CD4-positive, alpha-beta T cell treated with Interferon alpha-2 for 1 hour (primary cell): ENCODE measurements at places on chromosomes 6 and 20.

- DNase-seq, result no peak
Measured at GRCh38 chr6:32147401-32148132, 4.2 kb downstream of the PRRT1 start.

DNA sequence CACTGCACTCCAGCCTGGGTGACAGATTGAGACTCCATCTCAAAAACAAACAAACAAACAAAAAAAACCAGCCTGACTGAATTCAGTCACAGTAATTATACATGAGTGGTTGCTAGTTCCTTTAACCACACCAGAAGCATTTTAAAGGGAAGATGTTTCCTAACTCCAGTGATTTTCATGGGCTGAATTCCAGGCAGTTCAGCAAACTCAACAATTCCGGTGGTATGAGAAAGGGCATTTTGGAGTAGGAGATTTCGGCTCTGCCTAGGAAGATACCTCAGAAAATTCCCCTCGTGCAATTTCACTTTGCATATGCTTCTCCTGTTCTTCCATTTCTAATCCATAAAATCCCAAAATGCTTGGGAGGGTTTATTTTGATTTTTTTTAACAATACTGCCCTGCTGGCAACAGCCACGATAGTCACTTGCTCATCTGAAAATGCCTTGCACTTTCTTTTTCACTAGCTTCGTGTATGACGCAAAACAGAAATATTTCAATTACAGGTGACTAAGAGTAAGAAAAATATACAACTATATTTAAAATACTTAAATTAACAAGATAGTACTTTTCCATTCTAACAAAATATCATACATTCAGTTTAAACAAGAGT lies 48.3 kb upstream of the IPCEF1 start:
- no peak for DNase-seq

GRCh38 chr6:15290067-15290680 lies 44.3 kb downstream of the JARID2 start:
- no peak for DNase-seq

DNA sequence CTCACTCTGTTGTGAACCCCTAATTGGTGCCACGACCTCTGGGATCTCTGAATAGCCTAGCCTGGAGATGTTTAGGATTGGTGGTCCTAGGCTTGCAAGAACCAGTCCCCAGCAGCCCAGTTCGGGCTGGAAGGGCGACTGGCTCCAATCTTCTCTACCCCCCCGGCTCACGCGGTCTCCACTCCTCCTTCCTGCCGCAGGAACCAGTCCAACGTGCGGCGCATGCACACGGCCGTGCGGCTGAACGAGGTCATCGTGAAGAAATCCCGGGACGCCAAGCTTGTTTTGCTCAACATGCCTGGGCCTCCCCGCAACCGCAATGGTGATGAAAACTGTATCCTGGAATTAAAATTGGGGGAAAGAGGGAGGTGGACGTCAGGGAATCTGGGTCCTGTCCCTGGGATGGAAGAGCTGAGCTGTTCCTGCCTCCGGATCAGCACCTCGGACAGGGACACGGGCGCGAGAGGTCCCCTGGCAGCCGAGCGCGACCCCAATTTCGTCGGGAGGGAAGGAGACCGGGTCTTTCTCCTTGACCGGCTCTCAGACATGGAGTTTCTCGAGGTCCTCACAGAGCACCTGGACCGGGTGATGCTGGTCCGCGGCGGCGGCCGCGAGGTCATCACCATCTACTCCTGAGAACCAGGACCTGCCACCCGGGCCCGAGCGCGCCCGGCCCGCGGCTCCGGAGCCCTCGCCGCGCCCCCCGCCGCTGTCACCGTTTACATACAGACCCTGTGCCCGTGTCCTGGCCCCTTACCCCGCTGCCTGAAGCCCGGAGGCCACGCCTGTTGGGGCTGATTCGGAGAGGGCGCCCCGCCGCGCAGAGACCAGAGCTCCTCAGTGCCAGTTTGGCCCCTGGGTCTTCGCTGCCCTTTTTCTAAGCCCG lies 28.2 kb downstream of the SLC12A5 start:
- DNase-seq, result no peak

- no peak for DNase-seq
Measured at GRCh38 chr6:152293404-152293803, 343.8 kb downstream of the SYNE1 start.

DNA sequence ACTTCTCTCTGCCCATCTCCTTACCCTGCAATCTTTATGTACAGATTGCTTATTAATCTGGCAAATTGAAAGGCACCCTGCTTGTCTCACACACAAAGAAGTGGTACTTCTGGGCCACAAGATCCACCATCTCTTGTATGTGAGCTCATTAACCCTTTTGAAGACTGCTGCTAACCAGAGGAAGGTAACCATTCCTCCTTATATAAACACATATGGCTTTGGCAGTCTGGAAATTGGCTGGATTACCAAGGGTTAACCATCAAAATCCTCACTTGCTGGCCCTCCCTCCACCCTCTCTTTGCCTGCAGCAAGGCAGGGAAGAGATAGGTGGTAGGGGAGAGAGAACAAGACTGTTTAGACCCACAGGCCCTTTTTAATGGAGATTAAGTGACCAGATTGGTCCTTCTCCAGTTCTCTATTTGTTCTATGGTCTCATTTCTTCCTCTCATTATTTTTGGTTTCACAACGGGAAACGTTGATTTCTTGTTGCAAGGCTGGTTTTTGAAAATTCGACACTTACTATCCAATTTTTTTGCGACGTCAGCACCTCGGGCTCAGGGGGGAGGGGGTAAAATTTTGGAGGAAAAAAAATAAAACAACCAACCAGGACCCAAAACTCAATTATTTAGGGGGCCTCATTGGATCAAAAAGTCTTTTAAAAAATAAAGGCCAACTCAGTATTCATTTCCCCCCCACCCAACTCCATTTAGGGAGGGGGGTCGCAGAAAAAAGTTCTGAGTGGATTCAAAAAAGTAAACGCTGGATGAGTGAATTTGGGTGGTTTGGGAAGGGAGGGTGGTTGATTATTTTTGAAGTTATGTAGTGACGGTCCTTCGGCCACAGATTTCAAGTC lies 859 bp downstream of the PPP1R10 start:
- peak; percentile 72 for DNase-seq

- DNase-seq, result no peak
Measured at GRCh38 chr6:32096394-32097258, 12.5 kb downstream of the TNXB start.

GRCh38 chr20:25720285-25720684 lies 23.6 kb upstream of the ZNF337 start:
- no peak for DNase-seq

- no peak for DNase-seq
Measured at GRCh38 chr6:121584586-121585369, 149.3 kb downstream of the GJA1 start.

DNA sequence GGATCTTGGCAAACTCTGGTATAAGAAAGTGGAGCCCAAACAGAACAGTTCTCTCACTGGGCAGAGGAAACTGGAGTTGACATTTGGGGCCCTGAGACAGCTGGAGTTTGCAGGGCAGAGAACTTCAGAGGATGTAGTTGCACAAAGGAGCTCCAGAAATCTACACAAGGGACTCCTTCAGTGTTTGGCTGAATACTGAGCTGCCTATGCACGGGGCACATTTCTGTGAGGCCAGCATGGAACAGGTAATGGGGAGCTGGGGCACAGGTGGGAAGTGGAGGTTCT lies 169.3 kb downstream of the ANKRD60 start:
- no peak for DNase-seq

DNA sequence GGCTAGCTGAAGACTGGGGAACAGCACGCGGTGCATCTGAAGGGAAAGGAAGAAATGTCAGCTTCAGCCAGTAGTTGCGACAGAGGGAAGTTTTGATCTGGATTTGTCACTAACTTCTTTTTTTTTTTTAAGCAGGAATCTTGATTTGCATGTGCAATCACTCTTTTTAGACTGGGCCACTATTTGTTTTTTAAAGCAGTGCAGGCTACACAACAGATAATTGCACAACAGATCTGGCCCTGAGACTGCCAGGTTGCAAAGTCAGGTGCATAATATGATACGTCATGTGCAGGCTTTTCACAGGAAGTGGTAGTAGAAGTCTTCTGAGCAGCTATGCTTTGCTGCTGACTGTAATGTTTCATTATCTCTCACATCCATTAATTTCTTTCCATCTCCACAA lies 13.5 kb downstream of the PFDN4 start:
- DNase-seq, result peak; percentile 5
